ENCODE measurements at places on chromosomes 7 and 10. TPM values are rescaled to one million over a fixed set of nuclear protein-coding genes. Genes with fewer than 3 reads are reported as not detected.

DNA sequence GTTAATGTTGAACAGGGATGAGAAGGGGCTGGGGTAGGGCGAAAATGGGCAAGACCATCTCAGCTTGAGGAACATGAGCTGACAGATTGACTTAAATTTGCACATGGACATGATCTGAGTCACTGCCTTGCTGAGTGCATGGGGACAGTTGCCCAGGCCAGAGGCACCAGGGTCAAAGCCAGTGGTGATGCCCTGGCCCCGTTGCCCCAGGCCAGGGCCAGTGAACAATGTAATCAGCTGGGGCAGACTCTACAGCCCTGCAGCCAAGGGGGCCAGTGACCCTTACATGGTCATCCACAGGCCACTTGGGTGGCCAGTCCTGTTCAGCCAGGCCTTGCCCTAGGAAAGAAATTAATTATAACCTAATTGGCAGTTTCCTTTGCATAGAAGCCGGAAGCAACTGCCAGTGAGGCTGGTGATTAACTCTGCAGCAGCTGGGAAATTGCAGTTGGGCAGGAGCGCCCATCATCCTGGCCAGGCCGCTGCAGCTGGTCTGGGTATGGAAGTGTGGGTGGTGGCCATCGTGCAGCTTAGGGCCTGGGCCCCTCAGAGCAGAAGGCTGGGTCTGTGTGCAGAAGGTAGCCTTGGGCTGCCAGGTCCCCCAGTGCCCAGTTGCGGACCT is 9.6 kb downstream of the RET start:
- no peak overlapping the region for H3K4me3 ChIP-seq
- H3K4me1 ChIP-seq = no peaks in the 10 kb centered on the region
- no peak for DNase-seq
- H3K36me3 ChIP-seq = no peaks in the 10 kb centered on the region

The TRPV5 gene
- total RNA-seq = not detected

- no peaks in the 10 kb centered on the region for H3K36me3 ChIP-seq
- H3K27me3 ChIP-seq = no peaks in the 10 kb centered on the region
- H3K4me3 ChIP-seq = no peak overlapping the region
- DNase-seq = no peak
- peaks cover 6% of the 10 kb centered on the region for H3K4me1 ChIP-seq
Measured at GRCh38 chr7:137592232-137592896, 248.8 kb upstream of the PTN start.

- no peak for DNase-seq
- no peak overlapping the region for H3K4me3 ChIP-seq
- H3K4me1 ChIP-seq = no peaks in the 10 kb centered on the region
- H3K27me3 ChIP-seq = no peaks in the 10 kb centered on the region
- H3K27ac ChIP-seq = no peak overlapping the region
Measured at GRCh38 chr7:68176974-68177373, 1180.3 kb downstream of the TYW1 start.

- no peaks in the 10 kb centered on the region for H3K27me3 ChIP-seq
- no peak for DNase-seq
- no peak overlapping the region for H3K4me3 ChIP-seq
- H3K27ac ChIP-seq = no peak overlapping the region
- no peaks in the 10 kb centered on the region for H3K36me3 ChIP-seq
- no peaks in the 10 kb centered on the region for H3K4me1 ChIP-seq
Measured at GRCh38 chr10:47094636-47095035, 183.4 kb downstream of the PTPN20 start.

DNA sequence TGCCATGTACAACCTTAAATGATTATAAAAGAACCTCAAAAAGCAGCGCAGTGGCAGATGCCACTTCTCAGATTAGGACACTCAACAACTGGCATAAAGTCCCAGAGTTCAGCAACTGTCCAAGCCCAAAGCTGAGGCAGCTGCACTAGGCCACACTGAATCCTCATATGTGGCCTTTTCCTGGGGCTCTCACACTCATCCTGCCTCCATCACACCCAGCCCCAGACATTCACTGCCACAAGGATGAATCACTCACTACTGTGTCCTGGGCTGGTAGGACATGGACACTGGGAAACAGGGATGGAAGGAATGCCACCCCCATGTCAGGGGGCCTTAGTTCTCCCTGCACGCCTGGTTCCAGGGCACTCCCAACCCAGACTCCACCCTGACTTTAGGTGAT is 547.7 kb downstream of the TNS3 start:
- H3K4me3 ChIP-seq = no peak overlapping the region
- H3K27me3 ChIP-seq = no peaks in the 10 kb centered on the region
- H3K27ac ChIP-seq = no peak overlapping the region

DNA sequence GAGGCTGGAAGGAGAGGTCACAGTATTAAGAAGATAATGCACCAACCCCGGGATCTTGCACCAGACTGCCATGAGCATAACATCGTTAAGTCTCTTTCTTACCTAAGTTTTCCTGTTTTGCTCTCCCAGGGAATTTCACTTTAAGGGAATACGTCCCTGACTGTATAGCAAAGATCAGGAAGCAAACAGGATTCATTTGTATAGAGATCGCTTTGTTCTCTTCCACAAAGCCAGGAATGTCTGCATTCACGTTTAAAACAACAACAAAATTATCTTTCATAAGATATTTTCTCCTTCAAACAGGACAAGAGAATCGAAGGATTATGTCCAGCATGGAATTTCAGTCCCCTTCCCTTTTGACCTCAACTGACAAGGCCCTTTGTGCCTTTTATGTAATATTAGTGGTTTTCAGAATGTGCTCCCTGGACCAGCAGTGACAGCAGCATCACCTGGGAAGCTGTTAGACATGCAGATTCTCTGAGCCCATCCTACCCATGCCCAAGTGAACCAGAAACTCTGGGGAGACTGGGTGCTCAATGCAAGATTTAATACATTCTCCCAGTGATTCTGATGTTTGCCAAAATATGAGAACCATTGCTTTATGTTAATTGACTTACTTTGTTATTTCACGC is 286.3 kb downstream of the FGFR2 start:
- H3K36me3 ChIP-seq = no peaks in the 10 kb centered on the region
- no peak overlapping the region for H3K27ac ChIP-seq
- no peak for DNase-seq
- H3K27me3 ChIP-seq = no peaks in the 10 kb centered on the region
- no peak overlapping the region for H3K4me3 ChIP-seq
- no peaks in the 10 kb centered on the region for H3K4me1 ChIP-seq

DNA sequence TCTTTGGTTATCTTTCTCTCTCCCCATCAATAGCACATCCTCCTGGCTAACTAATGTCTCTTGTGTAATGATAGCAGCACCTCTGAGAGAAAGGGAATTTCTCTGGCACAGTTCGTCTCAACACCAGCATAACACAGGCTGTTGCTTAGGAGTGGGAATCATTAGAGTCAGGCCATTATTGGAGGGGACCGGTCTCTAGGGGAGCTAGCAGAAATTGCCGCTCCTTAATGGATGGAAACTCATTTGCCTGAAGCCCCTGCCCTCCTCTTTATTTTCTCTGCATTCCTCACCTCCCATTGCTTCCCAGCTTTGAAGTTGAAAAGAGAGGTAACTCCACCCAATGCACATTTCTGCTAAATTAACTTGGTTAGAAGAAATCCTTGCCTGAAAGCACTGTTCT is 11.9 kb downstream of the LRRC4 start:
- peaks cover 58% of the 10 kb centered on the region for H3K4me1 ChIP-seq
- no peaks in the 10 kb centered on the region for H3K36me3 ChIP-seq
- H3K27me3 ChIP-seq = no peaks in the 10 kb centered on the region
- DNase-seq = no peak
- H3K27ac ChIP-seq = no peak overlapping the region
- no peak overlapping the region for H3K4me3 ChIP-seq

DNA sequence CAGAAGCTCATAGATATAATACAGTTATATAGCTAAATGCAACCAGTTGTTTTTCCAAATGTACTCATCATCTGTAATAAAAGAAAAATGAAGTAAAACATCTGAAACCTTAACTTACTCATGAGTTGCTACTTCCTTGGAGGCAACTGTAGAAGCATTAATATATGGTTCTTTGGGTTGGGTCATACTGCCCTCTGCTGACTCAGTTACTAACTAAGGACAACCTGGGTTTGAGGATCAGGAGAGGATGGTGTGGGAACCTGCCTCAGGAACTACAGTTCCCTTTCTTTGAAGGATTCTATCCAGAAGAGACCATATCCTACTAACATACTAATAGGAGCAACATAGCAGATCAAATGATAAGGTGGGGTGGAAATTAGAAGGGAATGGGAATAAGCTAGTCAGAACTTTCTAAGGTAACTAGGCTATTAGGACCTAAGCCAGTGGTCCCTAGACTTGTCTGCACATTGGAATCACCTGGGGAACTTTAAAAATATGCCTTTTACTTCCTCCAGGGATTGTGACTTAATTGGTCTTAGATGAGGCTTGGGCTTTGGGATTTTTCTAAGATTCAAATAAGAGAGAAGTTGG is 20.7 kb downstream of the COX15 start:
- H3K4me1 ChIP-seq = no peaks in the 10 kb centered on the region
- H3K27ac ChIP-seq = no peak overlapping the region
- no peak for DNase-seq
- no peaks in the 10 kb centered on the region for H3K27me3 ChIP-seq

- H3K27me3 ChIP-seq = no peaks in the 10 kb centered on the region
- no peak overlapping the region for H3K4me3 ChIP-seq
- no peaks in the 10 kb centered on the region for H3K36me3 ChIP-seq
Measured at GRCh38 chr10:108014902-108015177, 850.3 kb upstream of the SORCS1 start.

GRCh38 chr7:108004220-108005142 is 1.5 kb upstream of the LAMB1 start:
- H3K27me3 ChIP-seq = peaks cover 34% of the 10 kb centered on the region
- H3K4me3 ChIP-seq = no peak overlapping the region
- peaks cover 48% of the 10 kb centered on the region for H3K4me1 ChIP-seq
- H3K36me3 ChIP-seq = no peaks in the 10 kb centered on the region

- H3K36me3 ChIP-seq = peaks cover 9% of the 10 kb centered on the region
- H3K4me3 ChIP-seq = no peak overlapping the region
- DNase-seq = no peak
Measured at GRCh38 chr7:124918662-124919061, 11.0 kb downstream of the POT1 start.

The PTN gene
- 6.3 TPM for total RNA-seq

The DPY19L1 gene
- total RNA-seq = 38.4 TPM

GRCh38 chr10:72024596-72024995 is 60.4 kb downstream of the CHST3 start:
- no peak for DNase-seq
- H3K27me3 ChIP-seq = no peaks in the 10 kb centered on the region
- peaks cover 25% of the 10 kb centered on the region for H3K4me1 ChIP-seq
- no peak overlapping the region for H3K4me3 ChIP-seq

DNA sequence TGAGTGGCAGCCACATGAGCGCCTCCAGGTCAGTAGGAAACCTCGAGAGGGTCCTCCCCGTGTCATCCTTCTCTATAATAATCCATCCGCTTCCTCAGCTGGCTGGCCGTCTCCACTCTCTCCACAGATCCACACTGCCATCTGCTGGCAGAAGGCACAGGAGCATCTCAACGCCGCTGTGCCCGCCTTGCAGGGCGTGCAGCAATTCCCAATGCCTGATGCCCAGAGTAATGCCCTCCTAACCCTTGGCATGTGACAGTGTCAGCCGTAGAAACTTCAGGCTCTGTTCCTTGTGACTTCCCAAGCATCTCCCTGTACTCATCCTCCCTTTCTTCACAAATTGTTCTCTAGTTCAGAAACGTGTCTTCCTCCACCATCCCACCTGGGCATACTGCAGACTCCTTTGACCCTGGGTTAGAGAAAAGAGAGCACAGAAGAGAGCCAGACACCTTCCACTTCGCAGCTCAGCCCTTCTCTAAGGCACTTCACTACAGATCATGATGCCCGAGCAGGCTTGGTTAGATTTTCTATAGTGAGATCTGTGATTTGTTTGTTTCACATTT is 70.8 kb downstream of the XPNPEP1 start:
- H3K4me1 ChIP-seq = peaks cover 10% of the 10 kb centered on the region
- H3K4me3 ChIP-seq = no peak overlapping the region
- H3K36me3 ChIP-seq = no peaks in the 10 kb centered on the region
- H3K27me3 ChIP-seq = no peaks in the 10 kb centered on the region
- no peak overlapping the region for H3K27ac ChIP-seq
- DNase-seq = peak; percentile 76

DNA sequence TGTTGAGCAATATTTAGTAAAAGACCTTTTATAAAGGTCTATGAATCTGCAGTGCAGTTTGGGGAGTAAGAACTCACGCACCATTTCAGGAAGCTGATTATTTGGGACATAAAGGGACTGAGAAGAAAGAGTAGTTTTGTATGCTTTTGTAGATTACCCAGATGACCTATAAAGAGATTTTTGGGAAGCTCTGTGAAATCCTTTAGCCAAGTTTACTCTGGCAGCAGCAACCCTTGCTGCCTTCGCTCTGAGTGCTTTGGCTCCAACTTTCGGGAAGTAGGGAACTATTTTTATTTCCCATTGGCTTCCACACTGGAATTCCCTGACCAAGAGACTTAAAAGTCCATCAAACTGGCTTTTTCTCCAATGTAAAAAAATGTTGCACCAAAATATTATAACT is 1110.1 kb upstream of the PHF14 start:
- no peaks in the 10 kb centered on the region for H3K36me3 ChIP-seq
- H3K4me1 ChIP-seq = no peaks in the 10 kb centered on the region
- H3K27ac ChIP-seq = no peak overlapping the region
- H3K4me3 ChIP-seq = no peak overlapping the region
- no peak for DNase-seq
- no peaks in the 10 kb centered on the region for H3K27me3 ChIP-seq

GRCh38 chr7:99267841-99268576 is 4.6 kb upstream of the MYH16 start:
- H3K4me1 ChIP-seq = no peaks in the 10 kb centered on the region
- H3K27me3 ChIP-seq = peaks cover 4% of the 10 kb centered on the region
- H3K4me3 ChIP-seq = no peak overlapping the region
- H3K27ac ChIP-seq = no peak overlapping the region
- H3K36me3 ChIP-seq = no peaks in the 10 kb centered on the region

GRCh38 chr10:14010101-14010558 is 320.6 kb downstream of the FRMD4A start:
- H3K4me1 ChIP-seq = peaks cover 28% of the 10 kb centered on the region
- DNase-seq = no peak
- H3K27ac ChIP-seq = no peak overlapping the region

GRCh38 chr7:155183655-155184054 is 113.5 kb downstream of the HTR5A start:
- H3K27ac ChIP-seq = no peak overlapping the region
- no peaks in the 10 kb centered on the region for H3K27me3 ChIP-seq
- H3K4me1 ChIP-seq = no peaks in the 10 kb centered on the region
- DNase-seq = no peak

DNA sequence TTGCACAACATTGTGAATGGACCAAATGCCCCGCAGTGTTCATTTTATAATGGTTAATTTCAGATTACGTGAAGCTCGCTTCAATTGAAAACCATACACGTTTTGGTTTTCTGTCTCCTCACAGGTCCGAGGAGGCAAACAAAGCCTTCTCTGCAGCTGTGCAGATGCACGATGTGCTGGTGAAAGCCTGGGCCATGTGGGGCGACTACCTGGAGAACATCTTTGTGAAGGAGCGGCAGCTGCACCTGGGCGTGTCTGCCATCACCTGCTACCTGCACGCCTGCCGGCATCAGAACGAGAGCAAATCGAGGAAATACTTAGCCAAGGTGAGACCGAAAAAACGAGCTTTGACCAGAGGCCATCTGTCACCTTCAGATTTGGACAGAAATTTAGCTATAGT is 110.3 kb downstream of the TRRAP start:
- no peak overlapping the region for H3K4me3 ChIP-seq
- H3K36me3 ChIP-seq = peaks cover 99% of the 10 kb centered on the region
- no peak for DNase-seq
- no peaks in the 10 kb centered on the region for H3K27me3 ChIP-seq
